OCI-LY7 (cell line): ENCODE measurements at places on chromosomes 2 and 18. TPM values are rescaled to one million over a fixed set of nuclear protein-coding genes. Genes with fewer than 3 reads are reported as not detected.

The GBX2 gene
- not detected in 2 replicates for total RNA-seq

The SLC19A3 gene
- not detected in 2 replicates for total RNA-seq

The PIGN gene
- 21.6 and 23.7 TPM in 2 replicates for total RNA-seq

The SIX2 gene
- total RNA-seq: not detected in 2 replicates

The LYG1 gene
- total RNA-seq: 1.8 and 2.2 TPM in 2 replicates

The HIBCH gene
- total RNA-seq: 26.3 and 29.7 TPM in 2 replicates

The ARHGAP15 gene
- total RNA-seq: 72.1 and 84.1 TPM in 2 replicates

The ZBTB7C gene
- total RNA-seq: not detected in 2 replicates

The LYG2 gene
- not detected in 2 replicates for total RNA-seq

The AUP1 gene
- 121 and 122 TPM in 2 replicates for total RNA-seq

The CENPA gene
- total RNA-seq: 63.6 and 67.9 TPM in 2 replicates

The TXNDC2 gene
- total RNA-seq: not detected in 2 replicates

The ANKRD30B gene
- total RNA-seq: not detected in 2 replicates

The C2orf72 gene
- not detected in 2 replicates for total RNA-seq

The DES gene
- total RNA-seq: not detected in 2 replicates

The C2orf66 gene
- total RNA-seq: not detected in 2 replicates

The IFIH1 gene
- 12.3 and 13.6 TPM in 2 replicates for total RNA-seq

The WDR33 gene
- total RNA-seq: 96.6 and 96.9 TPM in 2 replicates

The SIX3 gene
- total RNA-seq: not detected in 2 replicates

The SLC5A7 gene
- not detected in 2 replicates for total RNA-seq

The CFAP53 gene
- 0.52 and 0.86 TPM in 2 replicates for total RNA-seq

The PLEK gene
- total RNA-seq: 80.6 and 88.7 TPM in 2 replicates

The PEX13 gene
- 23.4 and 27.6 TPM in 2 replicates for total RNA-seq

The CABYR gene
- not detected in 2 replicates for total RNA-seq

The ANKRD36C gene
- 87.8 and 93.4 TPM in 2 replicates for total RNA-seq

The CLEC4F gene
- total RNA-seq: not detected in 2 replicates

The MDH1B gene
- total RNA-seq: 0.19 and 0.37 TPM in 2 replicates

The GDF7 gene
- total RNA-seq: 0.06 and 0.13 TPM in 2 replicates

The COX5B gene
- total RNA-seq: 156 and 171 TPM in 2 replicates

The CNDP1 gene
- total RNA-seq: not detected in 2 replicates

The SLC14A1 gene
- not detected in 2 replicates for total RNA-seq

The L3MBTL4 gene
- total RNA-seq: not detected in 2 replicates

The IMPACT gene
- not detected in 2 replicates for total RNA-seq

The CYP1B1 gene
- not detected in 2 replicates for total RNA-seq

The SPDYA gene
- 1.2 and 1.7 TPM in 2 replicates for total RNA-seq

The TMEM247 gene
- not detected in 2 replicates for total RNA-seq

The ARPC2 gene
- total RNA-seq: 512 and 545 TPM in 2 replicates

The SCN7A gene
- not detected in 2 replicates for total RNA-seq

The GPR75 gene
- 4.5 and 5.7 TPM in 2 replicates for total RNA-seq

The CCDC85A gene
- not detected in 2 replicates for total RNA-seq

The TNFRSF11A gene
- not detected in 2 replicates for total RNA-seq

The RND3 gene
- not detected in 2 replicates for total RNA-seq

The ACMSD gene
- not detected in 2 replicates for total RNA-seq

The SERPINB11 gene
- not detected in 2 replicates for total RNA-seq

The STARD6 gene
- total RNA-seq: not detected in 2 replicates

The CHMP1B gene
- total RNA-seq: 24.2 and 28.6 TPM in 2 replicates

The ABCB11 gene
- total RNA-seq: 0.04 TPM in 1 of 2 replicates, not detected in the other

The ANKRD62 gene
- total RNA-seq: 7.1 and 7.3 TPM in 2 replicates

The TMEM169 gene
- total RNA-seq: 0.42 and 0.57 TPM in 2 replicates

The DYNAP gene
- not detected in 2 replicates for total RNA-seq

The LRRC30 gene
- total RNA-seq: not detected in 2 replicates

The MLPH gene
- not detected in 2 replicates for total RNA-seq

The FSIP2 gene
- 0.19 TPM in 1 of 2 replicates, not detected in the other for total RNA-seq
